Left lung (tissue), 14 donors: ENCODE measurements at places on chromosomes 7 and 10.

- no peak for DNase-seq
Observed at GRCh38 chr10:44780426-44780825, 130.7 kb upstream of the TMEM72 start.

DNA sequence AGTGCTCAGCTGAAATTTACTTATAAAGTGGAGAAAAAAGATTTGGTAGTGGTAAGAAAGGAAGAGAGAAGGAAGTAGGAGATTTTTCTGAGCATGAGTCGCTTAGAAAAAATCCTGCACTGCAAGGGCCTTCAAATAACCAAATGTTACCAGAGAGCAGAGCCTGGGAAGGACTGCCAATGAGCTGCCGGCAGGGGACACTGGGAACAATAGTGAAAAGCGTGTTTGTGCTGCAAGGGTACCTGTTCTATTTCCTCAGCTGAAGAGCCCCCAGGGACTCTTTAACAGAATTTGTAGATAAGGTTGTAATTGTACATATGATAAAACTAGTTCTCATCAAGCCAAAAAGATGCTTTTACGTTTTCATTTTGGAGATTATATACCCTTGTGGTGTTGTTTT, 696.3 kb upstream of the C7orf33 start:
- DNase-seq = no peak

DNA sequence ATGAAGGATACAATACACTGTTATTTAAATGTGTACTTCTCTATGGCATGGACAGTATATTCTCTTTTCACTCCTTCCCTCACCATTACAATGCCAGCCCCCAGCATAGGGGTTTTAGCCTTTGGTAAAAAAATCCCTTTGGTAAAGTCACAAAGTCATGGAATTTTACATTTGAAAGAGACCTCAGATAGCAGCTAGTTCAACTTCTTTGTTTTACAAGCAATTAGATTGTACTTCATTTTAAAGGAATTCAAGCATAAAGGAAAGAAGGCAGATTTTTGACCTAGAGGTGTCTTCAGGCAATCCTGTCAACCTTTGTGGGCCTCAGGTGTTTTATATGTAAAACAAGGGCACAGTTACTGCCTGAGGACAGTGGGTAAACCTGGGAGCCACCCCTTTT, 1188.4 kb upstream of the AUTS2 start:
- no peak for DNase-seq

DNA sequence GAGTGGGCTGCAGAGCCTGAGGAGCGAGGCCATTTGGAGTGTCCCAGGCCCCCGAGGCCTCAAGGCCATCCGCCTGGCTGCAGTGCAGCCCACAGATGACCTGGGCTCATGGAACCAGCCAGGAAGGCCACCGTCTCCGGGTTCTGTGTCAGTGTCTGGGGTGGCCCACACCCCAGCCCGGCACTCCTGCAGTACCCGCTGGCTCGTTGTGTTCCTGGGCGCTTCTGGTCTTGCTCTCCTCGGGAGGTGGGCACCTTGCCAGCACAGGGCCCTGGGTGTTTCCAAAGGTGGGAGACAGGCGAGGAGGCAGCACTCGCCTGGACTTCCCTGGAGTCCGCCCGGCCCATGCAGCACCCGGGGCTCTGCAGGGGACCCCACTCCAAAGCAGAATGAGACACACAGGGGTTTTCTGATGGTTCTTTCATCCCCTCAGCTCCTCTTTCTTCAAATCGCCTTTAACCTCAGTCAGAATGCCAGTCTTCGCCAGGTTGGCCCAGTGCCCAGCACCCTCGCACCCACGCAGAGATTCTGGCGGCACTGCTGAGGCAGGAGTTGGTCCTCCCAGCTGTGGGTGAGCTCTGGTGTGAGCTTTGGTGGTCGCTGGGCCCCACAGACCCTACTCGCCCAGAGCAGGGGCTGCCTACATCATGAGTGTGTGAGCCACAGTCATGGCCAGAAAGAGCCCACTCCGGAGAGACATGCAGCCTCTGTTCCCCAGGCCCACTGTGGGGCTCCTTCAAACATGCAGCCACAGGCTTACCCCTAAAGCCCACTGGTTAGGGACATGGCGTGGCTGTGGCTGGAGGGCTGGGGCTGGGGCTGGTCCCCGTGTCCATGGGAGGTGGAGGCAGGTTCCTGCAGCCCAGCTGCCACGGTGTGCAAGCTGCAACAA, 155.7 kb downstream of the EBF3 start:
- DNase-seq = no peak

DNA sequence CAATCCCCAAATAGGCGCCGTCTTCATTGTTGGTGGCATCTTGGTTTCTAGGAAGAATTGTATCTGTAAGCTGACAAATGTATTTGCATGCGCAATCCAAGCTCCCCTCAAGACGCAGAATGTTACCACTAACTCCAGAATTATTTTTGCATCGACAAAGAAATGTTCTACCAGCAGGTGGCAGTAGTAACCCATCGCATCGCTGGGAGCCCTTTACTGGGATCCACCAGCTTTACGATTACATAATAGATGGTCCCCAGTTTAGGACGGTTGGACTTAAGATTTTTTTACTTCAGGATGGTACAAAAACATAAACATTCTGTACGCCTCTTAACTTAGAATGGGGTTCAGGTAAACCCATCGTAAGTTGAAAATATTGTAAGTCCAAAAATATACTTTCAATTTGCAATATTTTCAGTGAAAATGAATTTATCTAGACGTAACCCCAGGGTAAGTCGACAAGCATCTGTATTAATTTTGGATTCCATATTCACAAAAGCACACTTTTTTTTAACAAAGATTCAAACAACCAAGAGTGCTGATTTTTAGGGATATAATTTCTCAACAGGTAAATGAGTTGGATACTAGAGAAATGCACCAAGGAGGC, 114.0 kb upstream of the COBL start:
- no peak for DNase-seq

GRCh38 chr7:11896663-11897062, 64.7 kb upstream of the THSD7A start:
- no peak for DNase-seq

DNA sequence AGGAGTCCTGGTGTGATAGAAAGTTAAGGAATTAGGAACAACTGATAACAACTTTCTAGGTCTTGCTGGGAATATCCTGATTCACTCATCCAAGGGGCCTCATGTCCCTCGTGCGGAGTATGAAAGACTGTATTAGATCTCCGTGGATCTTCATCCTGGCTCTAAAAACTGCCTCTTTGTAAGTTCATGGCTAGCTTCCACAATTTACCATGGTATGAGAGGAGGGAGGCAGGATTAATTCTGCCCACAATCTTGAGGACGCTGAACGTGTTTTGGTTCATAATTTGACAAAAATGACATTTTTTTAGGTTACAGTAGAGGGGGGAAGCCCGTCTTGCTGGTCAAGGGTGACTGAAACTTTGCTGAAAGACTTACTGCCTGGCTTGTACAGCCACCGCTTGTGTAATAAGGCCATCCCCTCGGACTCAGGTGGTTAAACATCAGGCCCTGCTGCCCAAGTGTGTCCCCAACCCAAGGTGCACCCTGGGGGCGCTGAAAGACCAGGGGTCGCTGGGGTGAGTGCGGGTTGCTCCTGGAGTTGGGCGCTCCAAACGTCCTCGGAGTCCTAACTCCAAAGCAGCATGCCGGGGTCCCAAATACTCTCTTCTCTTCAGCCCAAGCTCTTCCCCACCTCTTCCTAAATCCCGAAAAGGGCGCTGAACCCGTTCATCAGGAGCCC, 733 bp downstream of the HIBADH start:
- peak; percentile 46 for DNase-seq

GRCh38 chr7:104650991-104651640, 322.7 kb downstream of the LHFPL3 start:
- DNase-seq = no peak

GRCh38 chr10:88541116-88541626, 41.9 kb downstream of the RNLS start:
- DNase-seq = no peak
